ENCODE measurements at places on chromosomes 6 and 20. TPM values are rescaled to one million over a fixed set of nuclear protein-coding genes. Genes with fewer than 3 reads are reported as not detected.

ZNF311 gene
- total RNA-seq, result 0.94 TPM

IPCEF1 gene
- not detected for total RNA-seq

RNF182 gene
- total RNA-seq, result not detected

RIPPLY2 gene
- total RNA-seq, result under 0.01 TPM

MOXD1 gene
- total RNA-seq, result 81.2 TPM

AVP gene
- total RNA-seq, result not detected

C4B gene
- total RNA-seq, result 3.2 TPM

KCNS1 gene
- 0.23 TPM for total RNA-seq

ZFP57 gene
- total RNA-seq, result not detected

FAXC gene
- total RNA-seq, result 0.15 TPM

SIRPB1 gene
- total RNA-seq, result 0.59 TPM

BHLHE23 gene
- total RNA-seq, result not detected

COMMD7 gene
- 9.4 TPM for total RNA-seq

SLC22A1 gene
- total RNA-seq, result 0.53 TPM

ZBTB2 gene
- total RNA-seq, result 5.5 TPM

WFDC10B gene
- total RNA-seq, result not detected

F13A1 gene
- not detected for total RNA-seq

OR2W1 gene
- not detected for total RNA-seq

SLC52A3 gene
- total RNA-seq, result not detected

CALHM4 gene
- not detected for total RNA-seq

BAG2 gene
- total RNA-seq, result 5.3 TPM

Data from smooth muscle cell of the coronary artery (primary cell).